ENCODE measurements at places on chromosomes 4 and X. TPM values are rescaled to one million over a fixed set of nuclear protein-coding genes. Genes with fewer than 3 reads are reported as not detected.
A peak's percentile ranks its signal among the peaks of the same experiment; 100 is the strongest.

- no peak for DNase-seq
Measured at GRCh38 chr4:149955780-149956390, 122.4 kb upstream of the DCLK2 start.

The ALB gene
- 3.3 TPM for total RNA-seq

The MAOA gene
- total RNA-seq: 121 TPM

DNA sequence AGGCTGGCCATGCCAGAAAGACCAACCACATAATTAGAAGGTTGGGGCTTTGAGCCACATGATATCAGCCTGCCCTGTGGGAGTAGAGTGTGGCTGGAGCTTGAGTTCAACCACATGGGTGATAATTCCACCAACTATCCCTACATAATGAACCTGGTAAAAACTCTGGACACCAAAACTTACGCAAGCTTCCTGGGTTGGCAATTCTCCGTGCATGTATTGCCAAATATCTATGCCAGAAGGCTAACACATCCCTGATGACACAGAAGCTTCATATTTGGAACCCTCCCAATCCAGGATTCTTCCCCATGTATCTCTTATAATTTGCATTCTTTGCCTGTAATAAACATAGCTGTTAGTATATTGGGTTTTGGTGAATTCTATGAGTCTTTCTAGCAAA is 68.2 kb downstream of the FUNDC1 start:
- DNase-seq: no peak

- DNase-seq: no peak
Measured at GRCh38 chr4:110085131-110085530, 113.3 kb downstream of the ELOVL6 start.

DNA sequence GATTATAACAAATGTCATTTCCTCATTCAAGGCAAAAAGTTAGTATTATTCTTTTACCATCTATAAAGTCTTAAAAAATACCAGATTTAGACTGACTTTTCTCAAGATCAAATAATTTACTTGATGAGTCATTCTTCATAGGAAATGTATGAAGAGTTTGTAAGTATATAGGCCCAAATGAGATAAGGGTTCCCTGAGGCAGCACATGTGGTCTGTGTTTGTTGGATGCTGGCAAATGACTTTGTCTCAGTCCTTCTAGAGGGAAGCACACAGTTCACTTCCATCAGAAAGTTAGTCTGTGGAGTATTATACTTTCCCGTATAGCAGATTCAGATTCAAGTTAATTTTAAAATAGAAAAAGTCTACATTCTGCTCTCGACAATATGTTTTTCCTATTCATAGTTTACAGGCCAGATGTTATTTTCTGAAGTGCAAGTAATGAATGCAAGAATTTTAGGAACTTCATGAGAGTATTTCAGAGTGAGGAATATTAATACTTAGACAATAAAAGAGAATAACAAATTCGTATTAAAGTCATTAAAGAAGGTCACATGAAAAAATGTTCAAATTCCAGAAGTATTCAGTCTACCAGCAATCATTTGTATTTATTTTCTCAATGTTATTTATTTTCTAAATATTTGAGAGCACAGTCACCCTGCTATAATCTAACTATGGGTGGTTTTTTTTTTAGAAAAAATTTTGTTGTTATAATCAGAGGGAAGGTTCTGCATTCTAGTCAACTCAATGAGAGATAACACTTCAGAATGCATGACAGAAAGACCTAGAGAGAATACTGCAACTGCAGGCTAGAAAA is 601.8 kb upstream of the ZFP42 start:
- DNase-seq: no peak

The SSX2 gene
- not detected for total RNA-seq

- no peak for DNase-seq
Measured at GRCh38 chr4:6752486-6752829, 30.1 kb upstream of the KIAA0232 start.

The PPP1R2C gene
- total RNA-seq: not detected

DNA sequence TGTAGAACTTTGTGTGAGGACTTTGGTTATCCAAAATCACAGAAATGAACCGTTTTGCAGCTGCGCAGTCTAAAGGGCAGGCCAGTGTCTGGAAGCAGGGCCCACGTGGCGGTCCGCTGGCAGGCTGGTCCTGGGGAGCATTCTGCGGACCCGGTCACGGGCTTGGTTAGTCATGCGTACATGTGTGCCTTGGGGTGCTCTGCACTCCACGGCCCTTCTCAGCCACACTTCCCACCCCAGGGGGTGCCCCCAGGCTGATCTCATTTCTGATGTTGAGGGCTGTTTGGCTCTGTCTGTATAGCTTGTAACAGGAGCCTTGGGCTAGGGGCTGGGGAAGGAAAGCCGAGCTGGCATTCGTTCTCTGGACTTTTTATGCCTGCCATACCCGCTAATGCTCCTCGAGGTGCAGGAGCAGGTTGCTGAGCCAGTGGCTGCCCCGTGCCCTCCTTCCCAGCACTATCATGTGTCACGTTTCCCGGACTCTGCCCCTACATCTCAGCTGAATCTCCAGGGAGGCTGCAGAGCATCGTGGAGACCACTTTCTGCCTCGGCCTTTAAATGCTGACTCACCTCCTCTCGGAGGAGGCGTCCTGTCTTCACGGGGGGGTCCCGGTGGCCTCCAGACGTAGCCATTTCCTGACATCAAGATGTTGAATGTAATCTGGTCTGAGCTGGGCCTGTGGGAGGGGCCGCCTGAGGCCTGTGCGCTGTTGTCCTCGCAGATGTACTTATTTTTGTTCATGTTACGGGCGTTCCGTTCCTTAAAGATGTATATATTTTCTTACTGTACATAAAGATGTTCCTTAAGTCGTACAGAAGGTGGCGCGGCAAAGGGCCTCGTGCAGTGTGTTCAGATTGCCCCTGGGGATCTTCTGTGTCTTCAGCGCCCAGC is 11.4 kb upstream of the TADA2B start:
- DNase-seq: no peak

DNA sequence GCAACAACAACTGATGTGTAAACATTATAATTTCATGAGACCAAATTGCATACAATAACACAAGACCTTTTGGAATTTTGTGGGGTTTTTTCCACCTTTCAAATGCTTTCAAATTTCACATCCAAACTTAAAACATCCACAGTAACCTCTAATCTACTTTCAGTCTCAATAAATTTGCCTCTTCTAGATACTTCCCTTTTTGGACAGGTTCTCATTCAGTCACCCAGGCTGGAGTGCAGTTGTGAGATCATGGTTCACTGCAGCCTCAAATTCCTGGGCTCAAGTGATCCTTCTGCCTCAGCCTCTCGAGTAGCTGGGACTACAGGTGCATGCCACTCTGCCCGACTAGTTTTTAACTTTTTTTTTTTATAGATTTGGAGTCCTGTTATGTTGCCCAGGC is 556.6 kb downstream of the NLGN4X start:
- no peak for DNase-seq

DNA sequence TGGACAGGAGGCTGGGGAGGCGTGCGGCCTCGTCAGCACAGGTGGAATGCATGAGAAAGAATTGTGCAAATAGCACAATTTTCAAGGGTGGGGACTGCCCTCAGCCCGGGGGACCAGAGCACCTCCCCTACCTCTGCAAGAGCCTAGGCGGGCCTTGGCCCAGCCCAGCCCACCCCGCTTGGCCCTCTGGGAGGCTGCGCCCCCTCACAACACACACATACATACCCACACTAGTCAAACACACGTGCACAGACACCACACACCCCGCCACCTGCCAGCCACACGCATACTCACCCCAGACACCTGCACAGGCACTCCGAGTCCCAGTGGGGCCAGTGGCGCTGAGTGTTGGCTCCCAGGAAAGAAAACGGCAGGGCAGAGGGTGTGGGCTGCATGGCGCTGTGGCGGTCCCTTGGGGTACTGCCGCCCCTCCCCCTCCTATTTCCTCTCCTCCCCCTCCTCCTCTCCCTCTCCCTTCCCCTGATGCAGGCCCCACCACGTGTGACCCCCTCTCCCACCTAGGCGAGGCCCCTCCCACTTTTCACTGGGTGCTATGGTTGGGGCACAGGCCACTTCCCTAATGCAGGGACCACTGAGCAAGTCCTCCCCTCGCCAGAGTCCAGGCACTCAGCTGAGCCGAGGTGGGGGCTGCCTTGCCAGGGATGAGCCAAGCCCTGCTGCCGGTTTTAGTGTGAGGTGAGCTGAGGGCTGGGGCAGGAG is 84.5 kb downstream of the FAM53A start:
- no peak for DNase-seq

GRCh38 chr4:171929477-171929876 is 116.3 kb downstream of the GALNTL6 start:
- DNase-seq: no peak

GRCh38 chr4:56892691-56893090 is 15.0 kb upstream of the REST start:
- DNase-seq: no peak

GRCh38 chr4:84531689-84532088 is 32.6 kb upstream of the NKX6-1 start:
- no peak for DNase-seq

DNA sequence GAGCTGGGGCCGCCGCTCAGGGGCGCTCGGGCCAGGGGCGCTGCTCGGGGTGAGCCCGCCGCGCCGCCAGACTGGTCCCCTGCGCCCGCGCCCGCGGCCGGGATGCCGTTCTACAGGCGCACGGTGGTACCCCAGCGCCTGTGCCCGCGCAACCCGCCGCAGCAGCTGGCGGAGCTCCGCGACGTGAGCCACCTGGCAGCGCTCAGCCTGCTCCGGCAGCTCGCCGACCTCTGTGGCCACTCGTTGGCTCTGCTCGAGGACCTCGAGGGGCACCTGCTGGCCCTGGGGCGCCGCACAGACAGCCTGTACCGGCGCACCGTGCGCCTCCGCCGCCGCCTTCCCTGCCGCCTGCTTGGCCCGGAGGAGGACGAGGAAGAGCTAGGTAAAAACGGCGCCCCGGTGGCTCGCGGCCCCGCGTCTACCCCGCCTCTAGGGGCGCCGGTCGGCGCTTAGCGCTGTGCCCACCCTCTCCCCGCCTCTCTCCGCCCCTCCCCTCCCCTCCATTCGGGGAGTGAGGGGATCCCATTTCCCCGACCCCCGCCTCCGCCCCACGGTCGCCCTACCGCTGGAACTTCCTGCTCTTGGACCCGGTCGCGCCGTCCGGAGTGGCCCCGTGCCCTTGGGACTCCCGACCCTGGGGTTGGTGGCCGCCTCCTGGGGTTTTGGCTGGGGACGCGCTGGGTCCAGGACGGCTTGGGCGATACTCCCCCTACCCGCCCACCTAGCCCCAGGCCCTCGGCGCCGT is 513 bp downstream of the NHSL2 start:
- DNase-seq: peak; percentile 30

The OPRPN gene
- total RNA-seq: not detected

- no peak for DNase-seq
Measured at GRCh38 chr4:76087007-76087769, 12.7 kb downstream of the ART3 start.

GRCh38 chr4:116870686-116871085 is 214.7 kb downstream of the TRAM1L1 start:
- no peak for DNase-seq

DNA sequence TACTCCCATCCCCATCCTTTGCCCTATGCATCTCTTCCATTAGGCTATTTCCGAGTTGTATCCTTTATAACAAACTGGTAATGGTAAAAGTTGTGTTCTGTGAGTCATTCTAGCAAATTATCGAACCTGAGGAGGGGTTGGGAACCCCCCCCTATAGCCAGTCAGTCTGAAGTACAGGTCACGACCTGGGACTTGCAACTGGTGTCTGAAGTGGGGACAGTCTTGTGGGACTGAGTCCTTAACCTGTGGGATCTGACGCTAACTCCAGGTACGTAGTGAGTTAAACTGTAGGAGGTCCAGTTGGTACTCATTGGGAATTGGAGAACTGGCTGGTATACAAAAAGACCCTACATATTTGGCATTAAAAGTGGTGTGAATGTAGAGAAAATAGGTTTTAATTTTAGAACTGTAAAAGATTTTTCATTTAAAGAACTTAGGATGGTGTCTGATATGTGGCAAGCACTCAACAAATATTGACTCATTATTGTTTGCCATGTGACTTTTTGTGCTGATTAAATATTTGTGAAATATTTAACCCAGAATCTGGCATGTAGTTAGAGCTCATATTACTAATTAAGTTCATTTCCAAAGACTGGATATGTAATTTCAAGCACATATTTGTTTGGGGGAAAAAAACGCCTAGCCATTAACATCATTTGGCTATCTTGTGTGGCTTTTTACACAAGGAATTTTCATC is 50.7 kb downstream of the CHST7 start:
- no peak for DNase-seq

Measured in heart left ventricle (tissue), 16 donors.